ENCODE measurements at places on chromosomes 12 and 14. TPM values are rescaled to one million over a fixed set of nuclear protein-coding genes. Genes with fewer than 3 reads are reported as not detected.

Gene SERPINA12
- not detected for total RNA-seq

Gene GYS2
- total RNA-seq = not detected

Gene GZMB
- total RNA-seq = 354 TPM

Gene ACOT6
- total RNA-seq = not detected

Gene OR6C3
- total RNA-seq = not detected

Gene IFNG-AS1
- total RNA-seq = 0.21 TPM

Gene RFX4
- not detected for total RNA-seq

Gene CLEC1B
- not detected for total RNA-seq

Data from activated CD8-positive, alpha-beta T cell treated with anti-CD3 and anti-CD28 coated beads, Interleukin-2, amount 10 ng/mL, durations not matched to agents 7 days and 5 days (primary cell).